ENCODE measurements at places on chromosomes 5 and 9.

DNA sequence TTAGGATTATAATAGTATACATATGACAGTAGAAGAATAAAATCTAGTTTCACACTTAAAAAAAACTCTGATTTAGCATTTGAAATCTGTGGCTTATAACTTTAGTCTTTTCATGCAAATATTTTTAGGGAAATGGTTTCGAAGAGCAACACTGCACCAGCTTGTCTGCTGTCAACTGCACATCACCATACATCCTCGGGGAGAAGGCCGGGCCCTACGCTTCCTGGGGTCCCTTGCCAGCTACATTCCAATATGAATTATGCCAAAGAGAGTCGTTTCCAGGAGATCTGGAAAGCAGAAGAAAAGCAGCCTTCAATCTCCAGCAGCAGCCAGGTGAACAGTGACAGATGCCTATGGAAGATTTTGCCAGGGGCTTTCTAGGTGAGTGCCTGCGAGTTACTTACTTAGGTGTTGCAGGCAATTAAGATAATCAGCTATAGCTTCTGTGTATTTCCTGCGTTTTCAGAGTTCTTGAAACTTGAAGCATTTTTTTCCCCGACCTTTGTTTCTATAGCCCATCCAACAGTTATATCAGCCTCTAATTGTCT is 166.8 kb downstream of the TRPM3 start:
- DNase-seq, result no peak

DNA sequence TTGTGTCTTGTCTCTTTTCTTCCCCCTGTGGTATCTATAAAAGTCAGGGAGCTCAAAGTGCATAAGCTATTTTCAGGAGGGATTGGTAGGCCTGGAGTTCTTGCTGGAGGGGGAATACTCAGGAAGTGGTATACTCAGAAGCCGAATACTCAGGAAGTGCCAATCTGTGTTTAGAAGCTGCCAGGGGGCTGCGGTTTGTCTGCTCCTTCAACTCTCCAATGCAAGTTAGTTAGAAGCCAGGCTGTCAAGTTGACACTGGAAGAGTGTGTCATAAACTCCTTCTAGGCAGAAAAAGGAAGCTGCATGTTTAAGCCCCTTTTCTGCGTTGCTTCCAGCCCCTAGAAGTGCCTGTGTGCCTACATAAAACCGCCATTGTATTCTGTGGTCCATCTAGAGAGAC is 366.5 kb downstream of the TAF11L14 start:
- DNase-seq, result no peak

DNA sequence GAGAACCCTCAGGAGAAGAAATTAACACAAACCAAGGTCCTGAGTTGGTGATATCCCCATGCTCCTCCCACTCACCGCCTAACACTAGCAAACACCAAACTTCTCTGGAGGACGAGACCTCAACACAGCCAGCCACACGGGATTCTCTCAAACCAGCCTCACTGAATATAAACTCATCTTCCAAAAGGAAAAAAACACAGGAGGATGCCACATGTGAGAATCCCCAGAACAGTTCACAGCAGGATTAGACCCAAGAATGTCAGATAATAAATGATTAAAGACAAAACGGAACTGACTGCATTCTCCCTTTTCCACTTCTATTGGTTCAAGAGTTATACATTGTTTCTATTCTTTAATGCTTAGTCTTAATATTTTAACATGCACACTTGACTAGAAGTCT is 89.2 kb downstream of the LPAR1 start:
- DNase-seq, result no peak

DNA sequence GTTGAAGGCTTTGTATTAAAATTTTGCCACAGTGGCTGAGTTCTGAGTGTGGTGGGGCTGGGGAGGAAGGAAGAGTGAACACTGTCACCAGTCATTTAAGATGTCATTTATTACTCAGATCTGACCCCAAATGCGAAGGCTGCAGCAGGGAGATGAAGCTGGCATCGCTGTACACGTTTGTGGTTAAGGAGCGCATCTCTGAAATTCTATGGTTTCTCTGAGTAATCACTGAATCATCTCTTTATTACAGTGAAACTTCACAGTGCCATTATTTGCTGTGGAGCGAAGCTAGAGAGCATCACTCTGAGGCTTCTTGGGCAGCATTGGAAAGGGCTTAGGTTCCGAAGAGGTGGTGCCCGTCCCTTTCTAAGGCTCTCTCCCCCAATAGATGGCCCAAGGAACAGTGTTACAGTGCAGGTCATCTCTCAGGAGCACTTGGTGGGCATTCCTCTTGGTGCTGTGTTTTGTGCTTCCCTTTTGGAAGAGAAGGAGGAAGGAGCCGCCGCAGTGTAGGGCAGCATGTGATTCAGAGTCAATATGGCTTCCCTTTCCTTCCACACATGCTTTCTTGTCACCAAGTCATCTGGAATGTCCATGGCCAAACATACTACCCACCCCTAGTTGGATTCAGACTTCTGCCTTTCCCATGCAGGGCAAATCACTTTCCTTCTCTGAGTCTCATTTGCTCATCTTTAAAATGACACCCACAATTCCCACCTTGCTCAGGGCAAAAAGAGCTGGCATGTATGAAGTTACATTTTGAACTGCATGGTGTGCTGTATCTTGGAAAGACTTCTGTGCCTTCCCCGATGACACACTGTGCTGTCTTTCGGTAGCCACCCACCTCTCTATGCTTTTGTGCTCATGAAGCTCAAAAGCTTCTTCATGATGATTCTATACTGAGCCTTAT is 9.3 kb upstream of the TEX48 start:
- DNase-seq, result peak; percentile 56

- no peak for DNase-seq
Observed at GRCh38 chr9:93648836-93649235, 72.5 kb downstream of the PHF2 start.

- no peak for DNase-seq
Observed at GRCh38 chr9:86902991-86903733, 44.1 kb downstream of the GAS1 start.

- DNase-seq, result no peak
Observed at GRCh38 chr5:155460501-155460931, 447.0 kb downstream of the KIF4B start.

GRCh38 chr5:128403333-128403732 is 134.7 kb downstream of the FBN2 start:
- no peak for DNase-seq

DNA sequence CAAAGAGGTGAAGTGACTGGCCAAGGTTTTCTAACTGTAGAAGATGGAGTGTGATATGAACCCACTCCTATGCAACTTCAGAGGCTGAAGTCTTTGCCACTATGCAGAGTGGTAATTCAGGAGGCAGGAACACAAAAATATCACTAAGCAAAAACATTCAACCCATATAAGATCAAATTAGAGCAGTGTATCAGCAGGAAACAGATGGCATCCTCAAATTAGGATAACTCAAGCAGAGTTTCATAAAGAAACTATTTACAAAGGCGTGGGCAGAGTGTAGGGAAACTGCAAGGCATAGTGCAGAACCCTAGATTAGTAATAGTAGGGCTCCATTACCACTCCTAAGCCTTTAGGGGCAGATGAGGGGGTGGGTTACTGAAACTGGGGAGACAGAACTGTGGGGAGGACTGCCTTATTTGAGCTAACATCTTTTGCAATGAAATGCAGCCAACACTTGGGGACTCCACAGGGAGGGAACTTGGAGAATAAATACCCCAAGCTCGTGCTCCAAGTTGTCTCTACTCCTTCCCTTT is 72.2 kb downstream of the PTTG1 start:
- DNase-seq, result no peak
